ENCODE measurements at places on chromosomes 3 and 15.

GRCh38 chr3:152200476-152201420 is 68.0 kb upstream of the MBNL1 start:
- DNase-seq = no peak

DNA sequence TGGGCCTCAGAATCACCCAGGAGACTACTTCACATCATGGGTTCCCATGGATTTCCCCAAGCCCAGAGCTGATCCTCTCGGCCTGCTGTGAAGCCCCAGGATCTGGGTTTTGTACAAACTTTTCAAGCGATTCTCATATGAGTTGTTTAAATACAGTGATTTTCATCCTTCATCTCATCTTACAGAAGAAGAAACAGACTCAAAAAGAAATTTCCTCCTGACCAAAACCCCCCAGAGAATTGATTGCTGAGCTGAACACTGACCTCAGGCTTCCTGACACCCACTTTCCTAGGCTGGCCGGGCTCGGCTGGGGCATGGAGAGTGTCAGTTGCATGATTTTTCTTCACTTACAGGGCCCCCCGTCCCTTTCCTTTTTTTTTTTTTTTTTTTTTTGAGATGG is 60.3 kb downstream of the BDH1 start:
- no peak for DNase-seq

GRCh38 chr15:74128785-74129585 is 1.4 kb upstream of the ISLR2 start:
- DNase-seq = no peak

DNA sequence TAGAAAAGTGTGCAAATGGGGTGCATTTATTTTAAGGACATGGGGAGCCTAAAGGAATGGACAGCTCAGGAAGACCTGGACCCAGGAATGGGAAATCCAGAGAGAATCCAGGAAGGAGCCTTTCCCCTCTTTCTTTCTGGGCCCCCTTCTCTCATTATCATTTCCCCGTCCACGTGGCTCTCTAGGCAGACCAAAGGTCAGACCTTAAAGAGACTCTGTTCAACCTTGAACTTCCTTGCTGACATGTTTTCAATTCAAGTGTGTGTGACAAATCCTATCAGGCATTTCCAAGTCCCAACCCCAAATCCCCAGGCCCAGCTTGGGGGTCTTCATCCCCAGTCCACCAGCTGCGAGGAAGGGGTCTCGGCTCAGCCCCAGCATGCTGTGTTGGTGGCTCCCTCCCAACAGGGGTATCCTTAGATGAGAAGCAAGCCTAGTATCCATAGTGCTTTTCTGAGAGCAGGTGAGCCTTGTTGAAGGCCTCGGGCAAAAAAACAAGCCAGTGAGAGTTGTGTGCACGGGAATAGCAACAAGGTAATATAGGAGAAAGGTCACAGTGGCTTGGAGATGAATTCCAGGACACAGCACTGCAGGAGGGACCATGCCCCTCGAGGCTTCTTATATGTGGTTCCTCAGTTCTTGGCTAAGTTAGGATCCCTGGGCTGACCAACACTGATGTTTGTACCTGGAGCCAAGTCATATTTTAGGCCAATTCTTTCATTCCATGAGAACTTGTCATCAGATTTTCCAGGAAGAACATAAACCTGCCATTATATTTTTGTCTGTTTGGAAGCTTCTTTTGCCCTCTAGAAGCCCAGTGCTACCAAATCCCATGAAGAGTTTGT is 130.0 kb downstream of the ASB7 start:
- DNase-seq = peak; percentile 35

GRCh38 chr3:71902258-71903111 is 117.5 kb upstream of the PROK2 start:
- no peak for DNase-seq

DNA sequence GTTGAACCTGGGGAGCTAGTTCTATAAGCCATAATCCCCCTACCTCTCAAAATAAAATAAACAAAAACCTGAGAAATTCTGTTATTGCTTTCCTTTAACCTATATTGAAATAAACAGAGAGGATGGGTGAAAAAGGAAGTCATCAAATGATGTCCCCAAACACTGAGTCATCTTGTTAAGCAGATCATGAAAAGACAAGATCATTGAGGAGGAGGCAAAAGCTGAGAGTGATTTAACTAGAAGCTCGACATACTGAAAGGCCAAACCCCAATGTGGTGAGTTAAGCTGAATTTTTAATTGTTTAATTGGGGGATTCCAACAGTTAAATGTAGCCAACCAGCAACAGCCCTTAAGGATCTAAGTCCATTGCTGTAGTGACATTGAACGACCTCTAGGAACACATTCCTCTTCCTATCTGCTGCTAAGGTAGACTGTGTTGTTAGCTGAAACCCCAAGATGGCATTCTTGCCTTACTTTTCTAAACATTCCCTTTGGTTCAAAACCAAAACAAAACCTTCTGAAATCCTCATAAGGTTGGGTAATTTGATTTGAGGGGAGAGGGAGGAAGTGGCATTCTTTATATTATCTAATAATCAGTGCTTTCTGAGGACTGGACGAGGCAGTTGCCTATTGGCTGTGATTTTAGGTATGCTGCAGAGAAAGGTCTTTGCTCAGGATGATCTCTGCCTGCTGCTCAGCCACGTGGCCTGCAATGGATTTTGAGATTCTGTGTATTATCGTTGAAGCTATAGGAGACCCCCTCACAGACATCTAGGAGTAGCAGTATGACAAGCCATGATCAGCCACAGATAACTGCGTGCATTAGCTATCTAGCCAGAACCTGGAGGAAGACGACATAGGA is 62.7 kb upstream of the BNIP2 start:
- DNase-seq = peak; percentile 32

Data from cardiac fibroblast (primary cell).